HL-60 (cell line): ENCODE measurements at places on chromosomes 7 and 10.

DNA sequence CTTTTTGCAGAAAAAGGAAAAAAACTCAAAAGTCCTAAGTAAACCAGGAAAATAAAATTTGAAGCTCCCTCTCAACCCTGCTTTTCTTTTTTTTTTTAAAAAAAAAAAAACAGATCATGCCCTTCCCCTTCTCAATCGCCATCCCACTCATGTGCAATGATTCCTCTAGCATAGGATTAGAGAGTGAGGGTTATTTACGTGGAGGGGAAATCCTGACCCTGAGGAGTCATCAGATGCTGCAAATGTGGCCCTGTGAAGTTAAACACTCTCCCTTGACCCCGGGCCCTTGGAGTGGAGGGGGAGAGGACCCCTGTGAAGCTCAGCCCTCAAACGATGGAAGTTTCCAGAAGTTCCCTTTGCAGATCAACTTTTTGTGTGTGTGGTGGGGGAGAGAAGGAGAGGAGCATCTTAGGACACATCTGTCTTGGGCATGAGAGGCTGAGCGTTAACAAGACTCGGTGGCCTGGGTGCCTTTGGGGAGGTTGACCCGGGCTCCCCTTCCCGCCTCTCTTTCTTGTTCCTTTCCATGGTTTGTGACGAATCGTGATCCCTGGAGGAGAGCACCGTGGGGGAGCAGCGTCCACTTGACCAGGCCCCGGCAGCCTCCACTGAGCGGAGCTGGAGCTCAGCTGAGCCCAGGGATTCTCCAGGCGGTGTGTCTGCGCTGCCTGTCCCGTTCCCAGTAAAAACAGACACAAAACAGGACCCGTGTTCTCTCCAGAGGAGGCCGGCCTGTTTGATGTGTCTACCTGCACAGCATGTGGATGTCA, 1.5 kb upstream of the SHH start:
- DNase-seq = no peak

DNA sequence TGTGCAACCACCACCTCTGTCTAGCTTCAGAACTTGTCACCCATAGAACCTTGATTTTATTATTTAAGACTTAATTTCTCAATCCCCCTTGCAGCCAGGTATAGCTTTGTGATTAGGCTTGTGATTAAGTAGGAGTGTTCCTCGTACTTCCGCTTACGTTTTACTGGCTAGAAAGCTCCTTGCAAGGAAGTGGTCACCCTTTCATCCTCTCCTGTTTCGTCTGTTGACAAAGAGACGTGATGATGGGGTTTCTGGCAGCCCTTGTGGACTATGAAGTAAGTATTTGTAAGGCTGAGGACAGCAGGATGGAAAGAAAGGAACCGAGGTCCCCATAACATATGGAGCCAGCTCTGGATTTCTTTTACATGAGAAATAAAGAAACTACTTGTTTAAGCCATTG, 86.5 kb upstream of the KDM7A start:
- DNase-seq = peak; percentile 41

DNA sequence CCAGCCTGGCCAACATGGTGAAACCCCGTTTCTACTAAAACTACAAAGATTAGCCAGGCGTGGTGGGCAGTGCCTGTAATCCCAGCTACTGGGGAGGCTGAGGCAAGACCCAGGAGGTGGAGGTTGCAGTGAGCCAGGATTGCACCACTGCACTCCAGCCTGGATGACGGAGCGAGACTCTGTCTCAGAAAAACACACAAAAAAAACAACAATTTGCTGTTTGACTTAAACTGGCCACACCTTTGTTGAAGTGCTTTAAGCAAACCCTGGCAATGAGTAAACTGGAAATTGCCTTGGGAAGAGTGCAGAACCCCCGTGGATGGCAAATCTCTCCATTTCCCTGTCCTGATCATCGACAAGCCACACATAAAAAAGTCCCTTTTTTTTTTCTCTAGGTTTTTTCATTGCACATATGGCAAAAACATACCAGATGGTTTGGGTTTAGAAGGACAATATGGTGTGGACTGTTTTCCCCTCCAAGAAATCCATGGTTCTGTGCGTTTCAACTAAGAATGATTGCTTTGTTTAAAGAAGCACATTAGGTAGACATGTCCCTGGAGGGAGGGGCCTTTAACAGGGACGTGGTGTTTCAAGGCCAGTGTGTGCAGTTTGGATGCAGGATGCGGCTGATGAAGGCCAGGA, 76.9 kb downstream of the NRP1 start:
- no peak for DNase-seq

DNA sequence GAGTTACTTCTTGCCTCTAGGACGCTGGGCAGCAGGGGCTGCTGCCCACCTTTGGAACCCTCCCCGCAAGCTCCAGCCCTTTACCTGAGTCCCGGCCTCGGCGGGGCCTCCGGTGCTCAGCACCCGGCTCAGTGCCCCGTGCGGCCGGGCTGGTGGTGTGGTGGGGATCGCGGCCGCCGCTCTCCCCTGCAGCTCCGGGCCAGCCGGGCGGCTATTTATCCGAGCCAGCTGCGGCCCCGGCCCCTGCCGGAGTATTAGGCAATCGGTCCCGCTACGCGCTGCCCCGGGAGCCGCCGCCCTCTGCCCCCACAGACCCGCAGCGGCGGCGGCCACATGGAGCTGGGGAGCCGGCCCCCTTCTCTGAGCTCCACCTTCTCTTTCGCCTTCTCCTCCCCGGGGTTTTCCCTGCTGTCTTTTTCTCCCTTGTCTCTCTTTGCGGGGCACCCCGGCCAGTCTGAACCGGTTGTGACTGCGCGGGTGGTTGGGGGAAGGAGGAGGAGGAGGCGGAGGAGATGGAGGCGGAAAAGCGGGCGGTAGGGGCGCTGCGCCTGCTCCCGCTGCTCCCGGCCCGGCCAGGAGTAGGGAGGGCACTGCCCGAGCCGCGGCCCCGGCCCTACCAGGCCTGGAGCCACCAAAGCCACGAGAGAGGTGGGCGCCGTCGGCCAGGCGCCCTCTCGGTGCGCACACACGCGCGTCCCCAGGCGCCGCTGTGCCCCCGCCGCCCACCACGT, at the start of gene SLC16A9:
Gene SLC16A9, minus strand, starts transcription at position 456 of the 731 bp plus-strand sequence. CDS start 25,559 bp downstream, outside the sequence.
- peak; percentile 8 for DNase-seq

- no peak for DNase-seq
Observed at GRCh38 chr7:38795593-38795992, 113.4 kb downstream of the VPS41 start.
